Activated T-cell treated with anti-CD3 and anti-CD28 coated beads for 48 hours (primary cell): ENCODE measurements at places on chromosomes 3 and 15.

GRCh38 chr15:41958002-41958420, 14.3 kb downstream of the EHD4 start:
- DNase-seq: no peak

DNA sequence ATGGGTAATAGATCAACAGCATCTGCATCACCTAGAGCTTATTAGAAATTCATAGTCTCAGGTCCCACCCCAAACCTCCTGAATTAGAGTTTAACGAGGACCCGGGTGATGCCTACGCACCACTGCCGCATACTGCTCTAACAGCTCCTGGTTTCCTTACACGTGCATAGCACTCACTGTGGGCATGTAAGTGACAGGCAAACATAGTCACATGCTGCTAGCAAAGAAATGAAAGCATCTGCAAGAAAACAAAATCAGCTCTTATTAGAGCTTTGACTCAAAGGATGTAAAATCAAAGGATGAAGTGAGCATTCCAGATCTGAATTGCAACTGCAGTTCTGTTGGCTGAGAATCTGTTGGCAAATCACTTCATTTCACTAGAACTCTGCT, 19.1 kb upstream of the RIOX2 start:
- no peak for DNase-seq

DNA sequence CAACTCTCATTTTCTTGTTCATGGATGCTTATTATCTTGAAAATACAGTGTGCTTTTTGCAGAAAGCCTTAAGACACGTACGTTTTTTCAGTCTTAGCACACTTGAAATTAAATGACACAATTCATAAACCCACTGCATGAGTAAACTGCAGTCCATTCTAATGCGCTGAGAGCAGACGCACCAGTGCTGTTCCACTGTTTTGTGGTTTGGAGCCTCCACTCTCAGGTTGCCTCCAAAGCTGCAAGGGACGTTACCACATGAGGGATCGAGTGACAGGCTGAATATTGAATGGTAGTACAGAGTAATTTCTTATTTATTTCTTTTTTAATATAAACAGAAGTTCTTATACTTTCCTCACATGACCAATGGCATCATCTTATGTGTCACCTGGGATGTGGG, 12.3 kb downstream of the IQCH start:
- DNase-seq: no peak

- no peak for DNase-seq
Measured at GRCh38 chr3:9384141-9384828, 13.1 kb upstream of the SETD5 start.

DNA sequence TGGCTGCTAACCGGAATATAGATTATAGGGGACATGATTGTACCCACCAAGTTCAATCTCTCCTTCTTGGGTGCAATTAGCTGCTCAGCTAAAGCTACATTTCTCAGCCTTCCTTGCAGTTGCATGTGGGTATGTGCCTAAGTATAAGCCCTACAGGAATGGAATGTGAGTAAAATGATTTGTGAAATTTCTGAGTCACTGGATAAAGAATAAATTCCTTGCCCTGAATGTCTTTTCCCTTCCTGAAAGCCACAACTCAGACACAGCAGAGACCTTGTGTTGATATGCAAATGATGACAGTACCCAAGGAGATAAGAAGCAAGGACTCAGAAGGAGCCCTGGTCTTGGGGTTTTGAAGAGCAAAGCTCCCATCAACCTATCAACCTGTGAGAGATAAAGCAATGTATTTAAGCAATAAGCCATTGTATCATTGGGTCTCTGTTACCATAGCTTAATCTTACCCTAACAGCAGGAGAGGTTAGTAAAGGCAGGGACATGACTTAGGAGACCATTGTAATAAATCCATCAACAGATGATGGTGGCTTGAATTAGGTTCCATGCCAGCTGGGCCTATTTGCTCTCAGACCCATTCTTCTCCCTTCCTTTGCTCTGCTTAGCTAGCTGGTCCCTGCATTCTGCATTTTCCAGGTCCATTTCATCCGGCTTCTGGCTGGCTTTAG, 25.6 kb upstream of the ZNF280D start:
- no peak for DNase-seq

- DNase-seq: no peak
Measured at GRCh38 chr3:4818986-4819693, 160.1 kb upstream of the BHLHE40 start.

DNA sequence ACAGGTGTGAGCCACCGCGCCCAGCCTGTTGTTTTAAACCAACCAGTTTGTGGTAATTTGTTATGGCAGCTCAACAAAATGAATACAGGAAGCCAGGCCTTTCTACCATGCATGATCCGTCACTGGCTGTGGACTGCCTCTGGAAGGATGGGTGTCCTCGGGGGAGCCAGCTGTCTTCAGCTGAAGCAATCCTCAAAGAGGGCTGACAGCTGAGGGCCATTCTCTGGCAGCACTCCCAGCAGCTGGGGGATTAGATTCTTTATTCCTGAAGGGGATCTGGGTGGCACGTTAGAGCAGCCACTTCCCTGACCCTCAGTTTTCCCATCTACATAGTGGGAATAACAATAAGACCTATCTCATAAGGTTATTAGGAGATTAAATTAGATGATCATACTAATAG, 24.4 kb downstream of the POLR2M start:
- DNase-seq: no peak

GRCh38 chr3:69811452-69812401, 72.5 kb downstream of the MITF start:
- DNase-seq: no peak
